HS-5 (cell line): ENCODE measurements at places on chromosomes 6 and 20.

- DNase-seq: peak; percentile 0
Measured at GRCh38 chr6:6315660-6316059, 4.8 kb downstream of the F13A1 start.

GRCh38 chr6:121951123-121951522, 448.3 kb upstream of the HSF2 start:
- no peak for DNase-seq

- DNase-seq: no peak
Measured at GRCh38 chr20:14291502-14291901, 45.9 kb downstream of the FLRT3 start.

- no peak for DNase-seq
Measured at GRCh38 chr6:1912731-1913130, 303.0 kb downstream of the FOXC1 start.

DNA sequence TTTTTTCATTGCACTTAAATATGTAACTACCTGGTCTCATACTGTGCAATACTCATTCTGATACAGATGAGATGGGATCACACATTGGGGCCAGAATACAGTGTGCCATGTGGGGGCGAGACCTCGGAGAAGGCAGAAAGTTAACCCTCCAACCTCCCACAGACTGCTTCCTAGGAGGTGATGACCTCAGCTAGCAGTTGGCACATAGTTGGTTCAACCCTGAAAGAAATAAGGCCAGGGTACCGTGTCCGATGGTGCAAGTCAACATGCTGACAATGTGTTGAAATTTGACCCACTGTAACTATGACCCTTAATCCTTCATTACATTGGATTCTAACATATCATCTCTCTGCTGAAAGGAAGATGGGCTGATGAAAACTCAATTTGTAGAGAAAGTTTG, 61.9 kb downstream of the GJA10 start:
- no peak for DNase-seq

- no peak for DNase-seq
Measured at GRCh38 chr6:123276546-123276980, 280.5 kb downstream of the CLVS2 start.

- DNase-seq: no peak
Measured at GRCh38 chr20:50260479-50261221, 70.0 kb downstream of the CEBPB start.

- no peak for DNase-seq
Measured at GRCh38 chr20:30815577-30816181, 441.8 kb upstream of the DEFB115 start.

- DNase-seq: no peak
Measured at GRCh38 chr20:47348539-47349142, 7.9 kb downstream of the ZMYND8 start.

DNA sequence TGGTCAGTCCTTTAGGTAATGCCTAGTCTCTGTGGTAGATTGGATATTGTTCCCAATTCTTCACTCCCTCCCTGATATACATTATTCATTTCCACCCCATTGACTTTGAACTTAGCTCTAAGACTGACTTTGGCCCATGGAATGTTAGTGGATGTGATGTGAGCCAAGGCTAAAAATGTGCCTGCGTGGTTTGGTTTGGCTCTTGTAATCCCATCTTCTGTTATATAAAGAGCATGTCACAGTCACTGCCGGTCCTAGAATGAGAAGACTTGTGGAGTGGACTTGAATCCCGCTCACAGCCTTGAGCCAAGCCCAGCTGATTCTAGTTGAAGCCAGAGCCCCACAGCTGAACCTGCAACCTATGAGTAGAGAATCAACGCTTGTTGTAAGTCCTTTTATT, 23.6 kb upstream of the DNAAF9 start:
- DNase-seq: no peak

DNA sequence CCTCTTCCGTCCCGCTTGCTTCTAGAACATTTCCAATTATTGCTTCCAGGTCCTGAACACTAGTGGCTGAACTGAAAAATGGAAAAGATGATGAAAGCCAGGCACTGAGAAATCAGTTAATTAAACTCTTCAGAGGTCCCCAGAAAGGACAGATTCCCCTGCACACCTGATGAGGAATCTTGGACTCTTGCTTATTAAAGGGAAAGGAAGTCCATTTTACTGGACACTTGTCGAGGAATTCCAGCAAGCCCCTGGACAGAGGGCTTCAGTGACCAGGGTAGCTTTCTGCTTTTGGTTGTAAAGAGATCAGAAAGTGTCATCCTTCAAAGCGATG, 47.8 kb upstream of the CDYL start:
- no peak for DNase-seq

- no peak for DNase-seq
Measured at GRCh38 chr6:147922799-147923198, 414.3 kb downstream of the SAMD5 start.

- no peak for DNase-seq
Measured at GRCh38 chr6:44133003-44133931, 5.9 kb downstream of the TMEM63B start.

- no peak for DNase-seq
Measured at GRCh38 chr20:19809505-19809904, 51.4 kb downstream of the RIN2 start.

DNA sequence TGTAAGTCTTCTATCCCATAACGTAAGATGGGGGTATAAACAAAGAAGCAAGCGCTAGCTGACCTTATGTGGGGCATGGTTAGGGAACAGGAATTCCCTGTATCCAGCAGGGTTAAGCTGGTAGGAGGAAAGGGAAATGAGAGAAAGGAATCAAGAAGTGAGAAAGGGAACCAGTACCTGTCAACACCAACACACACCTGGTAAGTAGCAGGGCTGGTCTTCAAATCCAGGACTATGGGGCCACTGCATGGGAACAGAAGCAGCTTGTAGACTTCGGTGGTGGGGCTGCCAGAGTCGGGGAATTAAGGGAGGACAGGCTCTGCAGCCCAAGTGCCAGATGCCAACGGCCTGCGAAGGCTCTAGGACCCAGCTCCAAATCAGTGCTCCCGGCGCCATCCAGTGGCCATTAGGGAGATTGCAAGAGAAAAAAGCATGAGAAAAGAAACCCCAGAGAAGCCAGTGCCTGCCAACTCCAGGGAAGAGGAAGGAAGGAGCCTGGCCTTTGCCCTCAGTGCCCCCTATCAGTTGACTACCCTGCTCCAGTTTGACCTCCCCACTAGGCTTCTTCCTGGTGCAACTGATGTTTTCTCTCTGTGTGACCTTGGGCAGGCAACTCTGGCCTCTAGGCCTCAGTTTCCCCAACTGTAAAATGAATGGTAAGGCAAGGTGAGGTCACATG, 15.8 kb upstream of the RBPJL start:
- DNase-seq: peak; percentile 73

GRCh38 chr6:140480852-140481251, 1106.4 kb upstream of the CITED2 start:
- no peak for DNase-seq

DNA sequence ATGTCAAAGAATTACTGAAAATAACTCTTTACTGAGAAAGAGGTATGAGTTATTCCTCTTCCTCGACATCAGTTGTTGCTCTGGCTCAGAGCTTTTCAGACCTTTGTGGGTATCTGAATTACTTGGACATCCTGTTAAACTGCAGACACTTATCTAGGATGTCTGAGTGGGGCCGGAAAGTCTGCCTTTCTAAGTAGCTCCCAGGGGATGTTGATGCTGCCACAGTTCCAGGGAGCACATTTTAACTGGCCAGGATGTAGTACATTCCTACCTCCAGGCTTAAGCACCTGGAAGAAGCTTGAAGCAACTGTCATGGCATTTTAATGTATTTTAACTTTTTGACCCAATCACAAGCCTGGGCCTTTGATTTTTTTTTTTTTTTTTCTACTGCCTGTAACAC, 265.8 kb upstream of the PLCB4 start:
- DNase-seq: no peak

GRCh38 chr6:140985679-140986275, 1146.9 kb upstream of the GJE1 start:
- no peak for DNase-seq

DNA sequence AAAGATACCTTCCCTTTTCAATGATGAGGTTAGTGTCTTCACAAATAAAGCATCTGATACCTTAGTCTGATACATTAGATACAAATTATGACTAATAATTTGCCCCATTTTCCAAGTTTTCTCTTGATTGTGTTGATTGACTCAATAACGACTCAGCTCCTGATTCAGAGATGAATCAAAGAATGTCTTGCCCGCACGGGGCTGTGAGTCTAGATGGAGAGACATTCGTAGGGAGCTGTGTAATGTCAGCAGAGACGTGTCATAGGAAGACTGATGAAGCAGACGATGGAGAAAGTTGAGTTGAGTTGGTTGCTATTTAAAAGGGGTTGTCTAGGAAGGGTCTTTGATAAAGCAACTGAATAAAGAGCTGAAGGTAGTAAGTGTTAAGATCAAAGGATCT, 78.2 kb downstream of the TSHZ2 start:
- no peak for DNase-seq

- DNase-seq: no peak
Measured at GRCh38 chr6:107304421-107305025, 154.8 kb downstream of the PDSS2 start.

DNA sequence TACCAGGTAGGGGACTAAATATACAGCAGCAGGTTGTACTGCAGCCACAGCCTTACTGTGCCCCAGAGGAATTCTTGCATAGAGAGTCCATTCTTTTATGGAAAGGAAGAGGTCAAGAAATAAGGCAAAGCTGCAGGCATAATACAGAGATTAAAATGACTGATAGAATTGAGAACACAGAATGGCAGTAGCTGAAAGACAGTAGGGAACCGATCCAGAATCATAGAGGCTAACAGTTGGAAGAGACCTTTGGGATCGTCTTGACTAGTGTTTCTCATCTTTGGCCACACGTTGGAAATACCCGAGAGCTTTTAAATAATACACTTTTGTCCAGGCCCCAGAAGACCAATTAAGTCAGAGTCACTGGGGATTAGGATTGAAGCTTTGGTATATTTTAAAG, 492.6 kb upstream of the SOX4 start:
- no peak for DNase-seq

- DNase-seq: no peak
Measured at GRCh38 chr6:45614488-45615285, 237.0 kb upstream of the SUPT3H start.

DNA sequence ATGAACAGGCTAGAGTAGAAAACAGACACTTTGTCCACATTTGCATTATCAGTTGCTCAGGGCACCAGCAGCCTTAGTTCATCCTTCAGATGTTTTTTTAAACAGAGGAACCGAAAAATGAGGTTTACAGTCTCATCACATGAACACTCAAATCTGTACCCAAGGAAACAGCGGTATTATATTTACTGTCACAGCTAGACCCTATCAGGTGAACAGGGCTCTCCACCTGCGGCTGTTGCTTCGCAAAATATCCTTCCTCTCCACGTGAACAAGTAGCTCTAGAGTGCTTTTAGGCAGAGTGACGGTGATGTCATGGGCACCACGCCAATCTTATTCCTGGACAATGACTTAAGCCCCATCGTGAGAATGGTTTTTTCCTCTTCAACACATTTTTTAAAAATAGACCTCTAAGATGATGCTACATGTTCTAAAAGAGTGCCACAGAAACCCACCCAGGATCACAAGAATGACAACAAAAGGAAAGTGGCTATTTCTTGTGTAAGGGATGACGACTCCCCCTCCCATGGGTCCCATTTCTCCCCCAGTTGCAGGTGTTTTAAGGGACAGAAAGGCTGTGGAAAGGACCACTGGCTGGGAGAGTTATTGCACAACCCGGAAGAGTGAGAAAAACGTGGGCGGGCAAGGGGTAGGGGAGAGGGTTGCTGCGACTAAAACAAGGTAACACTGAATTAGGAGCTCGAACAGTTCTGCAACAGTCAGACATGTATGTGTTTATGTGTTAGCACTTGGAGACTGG, 77.7 kb downstream of the EFHC1 start:
- no peak for DNase-seq

DNA sequence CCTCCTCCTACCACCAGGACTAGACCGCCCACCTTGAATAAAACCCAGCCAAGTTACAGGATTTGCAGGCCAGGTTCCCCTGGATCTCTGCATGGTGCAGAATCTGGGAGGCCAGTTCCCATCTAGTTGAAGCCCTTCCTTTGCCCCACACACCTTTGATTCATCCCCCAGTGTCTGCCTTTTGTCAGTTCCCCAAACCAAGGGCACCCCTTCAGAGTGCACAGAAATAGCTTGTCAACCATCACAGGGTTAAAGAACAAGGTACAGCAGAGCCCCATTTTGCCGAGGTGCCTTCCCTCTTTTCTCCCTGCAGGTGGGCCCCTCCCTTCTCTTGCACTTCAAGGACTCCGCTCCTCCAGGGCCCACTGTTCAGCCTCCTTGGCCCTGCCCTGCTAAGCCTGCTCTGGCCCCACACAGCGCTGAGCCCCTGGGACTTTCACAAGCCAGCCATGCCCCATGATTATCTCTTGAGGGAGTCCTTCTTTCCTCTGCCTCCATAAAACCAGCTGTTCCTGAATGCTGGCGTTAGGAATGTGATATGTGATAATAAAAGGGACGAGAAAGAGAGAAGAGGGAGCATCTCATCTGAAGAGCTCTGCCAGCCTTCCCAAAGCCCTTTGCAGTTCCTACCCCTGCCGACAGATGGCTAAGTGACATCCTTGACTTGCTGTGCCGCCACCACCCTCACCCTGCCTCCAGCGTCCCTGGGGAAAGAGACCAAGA, 280.3 kb downstream of the CDC5L start:
- DNase-seq: no peak
